ENCODE measurements at places on chromosomes 7 and 10.

- DNase-seq: no peak
Measured at GRCh38 chr7:29765490-29765889, 40.8 kb upstream of the WIPF3 start.

GRCh38 chr7:46157404-46157803 lies 236.3 kb upstream of the IGFBP3 start:
- no peak for DNase-seq

DNA sequence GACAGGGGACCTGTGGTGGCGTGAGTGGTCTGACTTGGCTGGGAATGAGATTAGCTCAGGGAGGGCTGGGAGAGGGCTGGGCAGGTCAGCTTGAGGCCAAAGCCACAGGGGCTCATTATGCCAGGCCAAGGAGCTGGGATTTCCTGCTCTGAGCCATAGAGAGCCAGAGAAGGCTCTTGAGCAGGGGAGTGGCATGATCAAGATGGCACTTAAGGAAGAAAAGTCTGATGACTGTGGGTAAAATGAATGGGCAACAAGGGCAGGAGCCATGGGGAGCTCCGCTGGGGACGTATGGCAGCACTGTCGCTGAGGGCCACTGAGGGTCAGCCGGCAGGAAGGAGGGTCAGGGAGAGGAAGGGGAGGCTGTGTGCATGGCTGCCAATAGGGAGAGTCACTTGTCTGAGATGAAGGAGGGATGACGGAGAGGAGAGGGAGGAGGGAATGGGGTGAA lies 5.8 kb downstream of the ANTXRL start:
- DNase-seq: no peak

- DNase-seq: peak; percentile 37
Measured at GRCh38 chr10:12350167-12350872, 973 bp downstream of the CAMK1D start.

DNA sequence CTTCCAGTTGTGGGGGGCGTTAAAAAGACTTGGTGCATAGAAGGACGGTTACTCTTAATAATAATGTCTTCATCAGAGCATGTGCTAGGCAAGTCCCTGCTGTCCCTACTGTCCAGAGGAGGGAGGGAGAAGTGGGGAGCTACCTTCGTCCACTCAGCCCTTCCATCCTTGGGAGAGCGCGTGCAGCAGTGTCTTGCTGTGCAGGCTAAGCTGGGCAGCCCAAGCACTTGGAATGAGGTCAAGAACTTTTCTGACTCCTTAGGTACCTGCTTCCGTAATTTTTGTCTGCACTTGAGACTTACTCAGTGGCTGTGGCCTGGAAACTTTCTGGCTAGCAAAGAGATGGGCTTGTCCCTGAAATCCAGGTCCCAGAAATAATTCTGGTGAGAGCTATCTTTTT lies 265.9 kb upstream of the SORCS1 start:
- DNase-seq: no peak

DNA sequence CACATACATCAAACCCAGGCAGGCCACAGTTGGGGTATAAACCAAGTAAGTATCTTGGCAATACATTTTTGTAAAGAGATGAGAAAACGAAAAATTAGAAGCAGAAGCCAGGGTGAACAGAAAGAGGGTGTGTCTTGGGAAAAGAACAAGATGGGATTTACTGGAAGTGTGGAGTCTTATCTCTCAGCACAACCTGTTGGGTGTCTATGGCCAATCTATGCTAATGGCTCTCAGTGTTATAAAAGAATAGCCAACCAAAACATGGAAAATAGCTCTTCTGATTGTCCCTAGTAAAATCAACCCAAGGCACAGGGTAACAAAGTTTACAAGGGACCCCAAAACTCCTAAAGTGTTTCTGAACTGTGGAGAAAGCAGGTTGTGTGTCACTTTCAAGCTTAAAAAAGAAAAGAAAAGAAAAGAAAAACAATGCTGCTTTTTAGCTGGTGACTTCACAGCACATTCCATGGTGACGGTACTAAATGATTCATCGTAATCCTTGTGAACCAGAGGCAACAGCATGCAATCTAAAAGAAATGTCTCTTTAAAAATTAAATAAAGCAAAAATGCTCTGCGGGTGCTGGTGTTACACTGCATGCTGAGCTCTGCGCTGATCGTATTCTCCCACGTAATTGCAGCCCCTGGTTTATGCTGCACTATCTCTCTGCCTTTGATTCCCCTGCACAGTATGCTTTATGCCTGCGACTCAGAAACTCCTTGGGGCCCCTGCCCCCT lies 100.8 kb downstream of the C10orf90 start:
- DNase-seq: peak; percentile 85

DNA sequence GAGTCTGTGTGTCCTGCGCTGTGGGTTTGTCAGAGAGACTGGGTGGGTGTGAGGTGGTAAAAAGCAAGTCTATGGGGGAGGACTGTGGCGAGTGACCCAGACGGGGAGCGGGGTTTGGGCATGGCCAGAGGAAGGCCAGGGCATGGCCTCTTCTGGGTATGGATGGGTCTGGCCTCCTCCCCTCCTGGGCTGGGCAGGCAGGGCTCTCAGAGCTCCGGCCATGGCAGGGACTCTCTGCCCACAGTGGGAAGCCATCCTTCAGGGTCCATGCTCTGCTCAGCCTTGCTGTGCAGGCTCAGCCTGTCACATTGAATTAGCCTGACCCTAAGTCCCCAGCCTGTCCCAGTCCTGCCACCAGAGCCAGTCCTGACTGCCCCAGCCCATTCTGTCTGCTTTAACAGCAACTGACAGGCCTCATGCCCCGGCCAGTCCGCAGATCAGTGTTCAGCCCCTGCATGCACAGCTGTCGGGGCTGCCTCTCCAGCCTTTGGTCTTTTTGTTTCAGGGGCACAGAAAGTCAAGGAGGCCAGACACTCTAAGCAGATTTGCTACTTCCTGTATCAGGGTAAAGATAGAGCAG lies 7.9 kb downstream of the ANTXRL start:
- DNase-seq: no peak

GRCh38 chr10:130456616-130457015 lies 320.4 kb downstream of the GLRX3 start:
- DNase-seq: no peak

DNA sequence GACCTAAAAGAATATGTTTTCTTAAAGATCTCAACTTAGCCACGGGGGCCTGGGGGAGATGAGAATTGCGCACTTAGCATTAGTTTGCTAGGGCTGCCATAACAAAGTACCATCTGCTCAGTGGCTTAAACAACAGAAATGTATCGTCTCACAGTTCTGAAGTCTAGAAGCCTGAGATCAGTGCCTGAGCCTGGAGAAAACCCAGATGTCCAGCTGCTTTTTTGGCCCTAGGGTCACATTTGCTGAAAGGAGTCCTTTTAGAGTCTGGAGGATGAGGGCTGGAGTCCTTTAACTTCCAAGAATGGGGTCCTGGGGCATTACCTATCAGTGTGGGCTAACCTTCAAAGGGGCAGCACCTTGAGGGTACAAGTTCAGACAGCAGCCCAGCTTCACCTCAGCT lies 48.2 kb downstream of the SMURF1 start:
- DNase-seq: no peak

DNA sequence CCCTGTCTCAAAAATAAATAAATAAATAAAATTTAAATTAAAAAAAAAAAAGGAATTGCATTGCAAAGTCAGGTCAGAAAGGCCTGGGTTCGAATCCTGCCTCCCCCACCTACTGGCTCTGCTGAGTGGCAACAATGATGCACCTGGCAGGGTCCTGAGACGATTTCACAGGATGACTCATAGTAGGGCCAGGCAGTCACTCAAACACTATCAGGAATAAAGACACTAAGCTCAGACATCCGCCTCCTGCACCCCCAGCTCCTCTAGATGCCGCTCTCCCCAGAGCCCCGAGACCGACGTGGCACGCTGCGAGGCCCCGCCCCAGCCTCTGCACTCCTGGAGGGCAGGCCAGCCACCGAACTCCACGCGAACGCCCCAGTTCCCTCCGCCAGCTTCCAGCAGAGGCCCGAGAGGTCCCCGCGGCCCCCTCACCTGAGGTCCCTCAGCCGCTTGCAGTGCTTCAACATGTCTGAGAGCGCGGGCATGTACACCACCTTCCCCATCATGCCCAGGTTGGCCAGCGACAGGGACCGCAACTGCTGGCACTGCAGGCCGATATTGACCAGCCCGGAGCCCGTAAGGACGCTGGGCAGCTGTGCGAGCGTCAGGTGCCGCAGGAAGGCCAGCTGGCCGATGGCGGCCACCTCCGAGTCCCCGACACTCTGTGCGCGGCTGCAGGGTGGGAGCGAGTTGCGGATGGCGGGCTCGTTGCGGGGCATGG lies 76.6 kb upstream of the TNRC18 start:
- DNase-seq: peak; percentile 49

- DNase-seq: peak; percentile 71
Measured at GRCh38 chr10:116815641-116816415, 33.5 kb upstream of the ENO4 start.

DNA sequence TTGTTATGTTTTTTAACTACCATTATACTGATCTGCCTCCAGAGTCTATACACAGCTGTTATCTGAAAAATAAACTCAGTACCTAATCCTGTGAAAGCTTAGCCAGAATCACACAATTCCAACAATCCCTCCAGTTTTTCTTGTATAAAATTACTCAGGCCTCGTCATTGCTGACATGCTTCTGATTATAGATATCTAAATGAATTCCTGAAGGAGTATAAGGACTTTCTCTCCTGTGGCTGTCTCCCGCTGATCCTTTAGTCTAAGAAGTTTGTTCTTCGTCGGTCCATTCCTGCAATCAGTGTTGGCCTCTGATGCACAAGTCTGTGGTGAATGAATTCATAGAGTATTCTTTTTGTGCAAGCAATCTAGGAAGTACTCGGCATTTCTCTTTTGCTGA lies 288.9 kb upstream of the SEMA3C start:
- DNase-seq: no peak

DNA sequence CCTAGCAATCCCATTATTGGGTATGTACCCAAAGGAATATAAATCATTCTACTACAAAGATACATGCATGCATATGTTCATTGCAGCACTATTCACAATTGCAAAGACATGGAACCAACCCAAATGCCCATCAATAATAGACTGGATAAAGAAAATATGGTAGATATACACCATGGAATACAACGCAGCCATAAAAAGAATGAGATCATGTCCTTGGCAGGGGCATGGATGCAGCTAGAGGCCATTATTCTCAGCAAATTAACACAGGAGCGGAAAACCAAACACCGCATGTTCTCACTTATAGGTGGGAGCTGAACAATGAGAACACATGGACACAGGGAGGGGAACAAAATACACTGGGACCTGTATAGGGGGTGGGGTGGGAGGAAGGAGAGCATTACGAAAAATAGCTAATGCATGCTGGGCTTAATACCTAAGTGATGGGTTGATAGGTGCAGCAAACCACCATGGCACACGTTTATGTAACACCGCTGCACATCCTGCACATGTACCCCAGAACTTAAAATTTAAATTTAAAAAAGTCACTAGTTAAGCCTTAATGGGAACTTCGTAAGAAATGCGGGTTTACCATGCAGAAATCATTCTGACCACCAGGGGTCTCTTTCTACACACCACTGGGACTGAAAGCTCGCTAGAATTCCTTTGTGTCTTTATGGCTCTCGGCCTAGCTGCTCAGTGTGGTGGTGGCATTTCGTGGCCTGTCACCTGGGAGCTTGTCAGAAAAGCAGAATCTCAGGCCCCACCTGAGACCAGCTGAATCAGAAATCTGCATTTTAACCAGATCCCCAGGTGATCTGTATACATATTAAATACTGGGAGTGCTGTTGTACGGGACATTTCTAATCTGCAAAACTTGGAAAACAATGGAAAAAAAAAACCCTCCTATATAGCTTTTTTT lies 9.5 kb downstream of the ANKRD1 start:
- peak; percentile 82 for DNase-seq

DNA sequence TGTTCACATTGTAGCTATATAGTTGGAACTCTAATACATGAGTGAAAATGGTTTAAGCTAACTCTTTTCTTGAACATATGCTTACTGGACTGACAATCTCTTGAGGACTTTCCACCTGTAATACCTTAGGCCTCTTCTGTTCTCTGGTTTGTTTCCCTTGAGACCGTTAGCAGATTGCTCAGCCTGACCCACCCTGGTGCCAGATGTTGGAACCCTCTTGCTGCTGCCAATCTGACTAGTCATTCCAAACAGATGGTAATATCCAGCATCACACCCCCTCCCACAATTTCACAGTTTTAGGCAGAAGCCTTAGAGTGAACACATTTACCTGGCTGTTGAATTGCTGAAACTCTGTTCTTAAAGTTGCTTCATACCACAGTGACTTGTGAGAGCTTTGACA lies 18.7 kb downstream of the CALD1 start:
- no peak for DNase-seq

DNA sequence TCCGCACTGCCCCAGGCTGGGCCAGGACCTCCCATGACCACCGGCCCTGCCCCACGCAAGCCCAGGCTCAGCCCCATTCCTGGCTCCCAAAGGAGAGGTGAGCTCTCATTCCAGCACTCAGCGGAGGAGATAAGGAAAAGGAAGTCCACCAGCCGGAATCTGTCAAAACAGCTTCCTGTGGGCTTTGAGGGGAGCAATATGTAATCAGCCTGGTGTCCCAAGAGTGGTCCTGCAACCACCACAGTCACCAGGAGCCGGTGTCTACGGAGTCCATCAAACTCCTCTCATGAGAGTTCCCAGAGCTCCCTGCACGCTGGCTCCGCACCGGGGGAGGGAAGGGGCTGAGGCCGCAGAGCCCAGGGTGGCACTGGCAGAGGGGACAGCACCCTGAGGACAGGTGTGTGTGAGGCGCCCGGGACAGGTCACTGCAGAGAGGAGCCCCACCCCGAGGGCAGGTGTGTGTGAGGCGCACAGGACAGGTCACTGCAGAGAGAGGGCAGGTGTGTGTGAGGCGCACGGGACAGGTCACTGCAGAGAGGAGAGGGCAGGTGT lies 57.9 kb downstream of the STK32C start:
- DNase-seq: no peak
